CD4-positive, alpha-beta T cell treated with Interleukin-21 for 1 hour (primary cell): ENCODE measurements at places on chromosomes 5 and 9.
A peak's percentile ranks its signal among the peaks of the same experiment; 100 is the strongest.

GRCh38 chr9:15416880-15417279 is 5.8 kb upstream of the SNAPC3 start:
- peak; percentile 63 for DNase-seq

- no peak for DNase-seq
These were observed 86.4 kb upstream of the SLC44A1 start for GRCh38 chr9:105158020-105158419.

- DNase-seq = no peak
These were observed 30.4 kb downstream of the TBC1D2 start for GRCh38 chr9:98225015-98225442.

GRCh38 chr9:14529054-14529453 is 164.2 kb downstream of the ZDHHC21 start:
- no peak for DNase-seq

DNA sequence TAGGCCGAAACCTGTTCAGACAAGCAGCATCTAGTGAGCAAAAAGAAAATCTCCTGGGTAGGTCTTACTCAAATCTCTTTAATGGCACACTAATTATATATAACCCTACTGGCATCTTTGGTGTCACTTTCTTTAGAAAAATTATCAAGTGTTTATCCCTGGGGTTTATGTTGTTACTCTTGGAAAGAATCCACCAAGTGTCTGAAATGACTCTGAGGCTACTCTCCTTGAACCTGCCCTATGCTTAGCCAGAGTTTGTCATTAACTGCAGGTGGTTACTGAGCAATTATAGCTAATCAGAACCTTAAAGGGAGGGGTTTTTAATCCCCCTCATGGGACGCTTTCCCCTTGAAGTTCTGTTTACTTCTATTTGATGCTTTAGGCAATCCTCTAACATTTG is 381.9 kb downstream of the PLK2 start:
- no peak for DNase-seq

DNA sequence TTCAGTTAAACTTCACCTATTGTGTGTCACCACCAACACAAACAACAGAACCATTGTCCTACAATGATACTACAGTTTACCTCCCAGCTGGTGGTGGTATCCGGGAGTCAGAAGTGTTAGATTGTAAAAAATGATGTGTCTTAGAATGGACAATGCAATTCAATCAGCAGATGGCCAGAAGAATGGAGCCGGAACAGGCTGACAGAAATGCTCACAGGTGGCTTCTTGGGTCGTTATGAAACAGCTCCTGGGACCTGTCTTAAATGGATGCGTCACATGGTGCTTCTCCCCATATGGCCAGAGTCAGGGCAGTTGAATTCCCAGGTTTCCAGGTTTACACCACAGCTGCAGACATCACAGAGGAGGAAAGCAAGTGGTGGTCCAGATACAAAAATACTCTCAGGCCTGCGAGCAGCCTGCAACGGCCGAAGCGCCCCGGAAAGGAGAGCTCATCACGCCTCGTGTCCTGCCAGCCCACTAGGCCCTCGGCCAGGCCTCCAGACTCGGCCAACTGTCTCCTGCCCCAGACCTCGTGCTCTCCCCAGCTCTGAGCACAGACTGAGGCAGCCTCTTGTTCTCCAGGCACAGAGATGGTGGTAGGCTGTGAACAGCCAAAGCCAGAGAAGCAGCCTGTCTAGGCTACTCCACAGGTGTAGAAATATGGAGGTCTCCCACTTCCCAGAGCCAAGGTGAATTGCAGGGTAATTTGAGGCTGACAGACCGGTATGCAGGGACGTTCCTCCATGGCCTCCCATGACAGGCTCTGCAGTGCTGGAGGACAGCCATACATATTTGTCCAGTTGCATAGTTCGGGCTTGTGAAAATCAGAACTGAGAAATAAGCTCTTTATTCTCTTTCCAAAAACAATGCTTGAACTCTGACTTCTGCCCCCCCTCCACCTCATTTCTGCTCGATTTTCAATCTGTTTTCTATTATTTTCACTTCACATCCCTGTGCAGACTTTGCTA is 98.5 kb upstream of the SPATA31C2 start:
- no peak for DNase-seq

GRCh38 chr5:66839636-66840185 is 243.5 kb downstream of the MAST4 start:
- DNase-seq = no peak

- DNase-seq = peak; percentile 12
These were observed 35.9 kb downstream of the KIF2A start for GRCh38 chr5:62341783-62342475.

DNA sequence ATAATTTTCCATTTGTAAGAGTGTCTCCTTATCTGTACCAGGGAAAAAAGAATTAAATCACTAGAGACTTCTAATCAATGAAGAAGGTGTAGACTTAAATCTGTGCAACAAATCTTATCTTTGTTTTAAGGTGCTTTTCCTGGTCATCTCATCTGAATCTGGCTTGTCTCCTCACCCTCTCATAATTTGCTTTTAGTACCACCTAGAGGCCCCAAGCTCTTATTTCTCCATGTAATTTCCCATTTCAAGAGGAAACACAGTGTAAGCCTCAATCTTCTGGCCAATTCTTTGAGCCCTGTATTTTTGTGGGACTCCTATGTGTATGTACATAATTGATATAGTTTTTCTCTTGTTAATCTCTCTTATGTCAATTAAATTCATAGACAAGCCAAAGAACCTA is 1975.3 kb upstream of the CDH6 start:
- no peak for DNase-seq

DNA sequence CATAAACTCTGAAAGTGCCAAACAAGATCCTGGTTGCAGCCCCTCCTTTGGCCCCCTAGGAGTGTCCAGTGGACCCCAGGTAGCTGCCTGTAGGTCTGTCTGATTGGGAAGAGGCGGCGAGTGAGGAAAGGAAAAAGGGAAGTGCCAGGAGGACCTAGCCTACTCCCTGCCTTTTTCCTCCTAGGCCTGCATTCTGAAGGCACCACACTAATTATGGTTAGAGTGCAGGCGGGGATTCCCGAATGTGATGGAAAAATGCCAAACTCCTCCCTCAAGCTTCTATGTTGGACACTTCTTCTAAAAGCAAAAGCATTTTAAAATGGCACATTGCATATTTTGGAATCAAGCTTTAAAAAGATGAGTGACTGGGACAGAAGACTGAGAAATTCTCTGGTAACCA is 83.2 kb upstream of the SMIM15 start:
- no peak for DNase-seq

- DNase-seq = no peak
These were observed 121.3 kb upstream of the CDH18 start for GRCh38 chr5:20109326-20109725.

DNA sequence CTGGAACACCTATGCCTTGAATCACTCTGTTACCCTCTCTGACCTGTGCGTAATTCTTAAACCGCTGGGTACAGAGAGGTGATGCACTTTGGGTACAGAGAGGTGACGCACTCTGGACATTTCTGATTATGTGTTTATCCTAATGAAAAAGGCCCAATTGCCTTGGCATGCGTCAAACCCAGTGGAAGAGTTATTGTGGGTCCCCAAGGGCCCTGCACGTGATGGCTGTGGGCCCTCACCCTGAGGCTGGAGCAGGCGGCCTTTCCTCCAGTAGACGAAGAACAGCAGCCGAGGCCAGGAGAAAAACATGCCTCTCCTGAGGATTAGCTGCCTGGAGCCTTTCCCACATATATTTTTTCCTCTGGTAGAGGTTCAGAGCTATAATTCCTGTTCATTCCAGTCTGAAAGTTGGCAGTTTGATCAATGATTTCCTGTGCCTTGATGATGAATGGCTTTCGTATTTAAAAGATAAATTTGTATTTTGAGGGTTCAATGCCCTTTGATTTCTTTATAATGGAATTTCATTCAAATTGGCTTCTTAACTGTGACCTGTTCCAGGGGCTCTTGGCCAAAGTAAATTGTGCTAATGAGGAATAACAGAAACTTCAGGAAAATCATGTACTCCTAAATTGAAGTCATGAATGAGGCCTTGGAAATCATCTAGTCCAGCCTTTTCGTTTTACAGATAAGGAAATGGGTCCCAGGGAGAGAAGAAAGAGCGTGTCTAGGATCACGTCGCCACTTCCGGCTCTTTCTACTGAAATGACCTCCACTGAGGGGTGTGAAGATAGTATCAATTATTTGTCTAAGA is 22.8 kb downstream of the ACER2 start:
- DNase-seq = no peak

GRCh38 chr5:172102913-172103626 is 85.0 kb downstream of the STK10 start:
- no peak for DNase-seq

DNA sequence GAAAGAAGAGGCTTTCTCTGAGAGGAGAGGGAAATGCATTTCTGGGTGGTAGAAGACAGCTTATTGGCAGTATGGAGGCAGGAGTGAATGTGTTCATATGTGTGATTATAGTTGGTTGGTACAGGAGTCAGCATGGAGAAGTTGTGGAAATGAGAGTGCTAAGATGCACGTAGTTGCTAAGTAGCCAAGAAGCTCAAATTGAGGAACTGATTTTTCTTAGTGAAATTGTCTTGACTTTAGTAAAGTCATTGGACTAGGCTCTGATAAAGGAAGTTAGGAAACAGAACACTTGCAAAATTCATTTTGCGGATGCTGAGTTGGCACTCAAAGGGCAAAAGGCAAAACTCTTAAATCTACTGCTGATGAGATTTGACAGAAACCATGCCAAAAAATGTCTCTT is 158.9 kb upstream of the VCAN start:
- DNase-seq = peak; percentile 18

DNA sequence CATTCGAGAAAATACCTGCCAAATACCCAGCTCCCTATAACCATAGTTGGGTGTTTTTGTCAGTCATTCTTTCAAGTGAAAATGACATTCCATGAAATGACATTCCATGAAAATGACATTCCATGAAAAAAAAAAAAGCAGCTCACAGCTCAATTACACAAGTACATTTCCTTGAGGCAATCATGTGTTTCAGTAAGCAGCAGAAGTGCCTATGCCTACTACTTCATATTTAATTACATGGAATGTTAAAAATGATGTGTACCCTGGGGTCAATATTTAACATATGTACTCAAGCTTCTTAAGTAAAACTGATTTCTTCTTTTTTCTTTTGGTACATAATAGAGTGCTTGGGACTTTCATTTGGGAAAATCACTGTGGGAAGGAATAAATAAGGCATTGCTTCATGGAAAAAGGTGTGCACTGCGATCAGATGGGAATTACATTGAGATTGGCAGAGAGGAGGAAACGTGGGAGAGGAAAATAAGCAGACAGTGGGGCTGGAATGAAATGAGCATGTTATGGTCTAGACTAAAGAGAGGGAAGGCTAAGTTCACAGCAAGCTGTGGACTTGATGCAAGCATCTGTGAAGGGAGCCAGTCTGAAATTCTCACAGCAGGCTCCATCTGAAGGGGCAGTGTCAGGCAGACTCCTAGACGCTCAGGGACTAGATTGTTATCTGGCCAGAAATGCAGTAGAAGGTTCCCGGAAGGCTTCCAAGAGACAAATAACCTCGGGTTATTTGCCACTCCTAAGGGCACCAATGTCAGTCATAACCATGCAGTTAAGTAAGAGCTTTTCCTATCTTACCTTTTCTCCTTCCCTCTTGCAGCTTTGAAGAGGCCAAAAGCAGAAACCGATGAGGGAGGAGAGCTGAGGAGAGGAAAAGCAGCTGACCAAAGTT is 15.2 kb upstream of the SPATA9 start:
- no peak for DNase-seq

DNA sequence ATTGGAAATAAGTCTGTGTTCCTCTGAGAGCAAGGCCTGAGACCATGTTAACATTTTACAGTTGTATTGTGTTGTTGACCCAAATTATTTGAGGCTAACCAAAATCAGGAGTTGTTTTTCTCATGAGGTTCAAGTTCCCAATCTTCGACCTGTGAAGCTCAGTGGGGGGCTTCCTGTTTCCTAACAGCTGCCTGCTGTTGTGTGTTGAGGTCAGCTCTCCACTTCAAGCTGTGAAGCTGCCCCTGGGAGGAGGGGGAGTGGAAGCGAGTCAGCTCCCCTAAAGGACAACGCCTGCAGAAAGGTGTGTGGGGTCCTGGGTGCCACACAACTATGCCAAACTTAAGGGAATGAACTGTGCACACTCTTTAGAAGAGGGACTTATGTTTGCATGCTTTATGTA is 295.5 kb downstream of the IRX1 start:
- no peak for DNase-seq

- no peak for DNase-seq
These were observed 27.3 kb downstream of the IRX1 start for GRCh38 chr5:3622961-3623360.

DNA sequence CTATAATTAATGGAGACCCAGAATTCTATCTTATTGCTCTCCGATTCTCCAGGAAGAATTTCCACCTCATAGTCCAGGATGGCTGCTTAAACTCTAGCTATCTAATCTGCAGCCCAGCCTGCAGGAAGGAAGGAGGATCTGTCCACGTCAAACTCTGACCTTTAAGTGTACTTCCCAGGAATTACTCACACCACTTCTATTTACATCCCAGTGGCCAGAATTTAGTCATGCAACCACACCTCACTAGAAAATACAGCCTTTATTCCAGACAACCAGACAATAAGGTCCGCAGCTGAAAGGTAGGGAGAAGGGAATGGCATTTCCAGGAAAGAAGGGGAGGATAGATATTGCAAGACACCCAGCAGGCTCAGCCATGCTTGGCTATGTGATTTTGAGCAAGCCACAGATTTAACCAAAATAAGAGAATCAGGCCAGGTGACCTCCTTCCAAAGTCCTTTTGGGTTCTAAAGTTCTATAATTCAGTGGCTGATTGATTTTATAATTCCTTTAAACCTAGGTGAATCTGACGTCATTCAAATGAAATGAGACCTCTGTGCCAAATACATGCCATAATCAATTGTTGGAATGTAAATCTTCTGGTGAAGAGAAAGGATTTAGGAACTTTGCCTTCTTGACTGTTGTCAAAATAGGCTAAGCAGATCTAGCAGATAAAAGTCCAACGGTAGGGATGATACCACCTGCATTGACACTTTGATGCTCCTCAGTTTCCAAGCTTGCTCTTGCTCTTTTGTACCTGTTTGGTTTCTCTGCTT is 3.7 kb upstream of the DENND1A start:
- no peak for DNase-seq

- DNase-seq = no peak
These were observed 68.4 kb downstream of the COL27A1 start for GRCh38 chr9:114223564-114224246.

- DNase-seq = no peak
These were observed 223.0 kb downstream of the PJA2 start for GRCh38 chr5:109186759-109187158.

GRCh38 chr5:167280111-167280510 is 1011.3 kb upstream of the WWC1 start:
- DNase-seq = no peak

DNA sequence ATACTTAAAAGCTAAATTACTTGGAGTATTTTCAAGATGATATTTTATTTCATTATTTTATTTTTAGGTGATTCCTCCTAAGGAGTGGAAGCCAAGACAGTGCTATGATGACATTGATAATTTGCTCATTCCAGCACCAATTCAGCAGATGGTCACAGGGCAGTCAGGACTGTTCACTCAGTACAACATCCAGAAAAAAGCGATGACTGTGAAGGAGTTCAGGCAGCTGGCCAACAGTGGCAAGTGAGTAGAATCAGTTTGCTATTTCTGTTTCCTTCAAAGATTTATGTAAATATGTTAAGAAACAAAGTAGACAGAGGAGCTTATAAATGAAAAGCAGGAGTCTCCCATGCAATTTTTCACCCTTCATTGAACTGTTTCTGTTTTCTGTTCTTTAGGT is 47.8 kb downstream of the KDM4C start:
- DNase-seq = no peak
